ENCODE measurements at places on chromosomes 11 and 22.

DNA sequence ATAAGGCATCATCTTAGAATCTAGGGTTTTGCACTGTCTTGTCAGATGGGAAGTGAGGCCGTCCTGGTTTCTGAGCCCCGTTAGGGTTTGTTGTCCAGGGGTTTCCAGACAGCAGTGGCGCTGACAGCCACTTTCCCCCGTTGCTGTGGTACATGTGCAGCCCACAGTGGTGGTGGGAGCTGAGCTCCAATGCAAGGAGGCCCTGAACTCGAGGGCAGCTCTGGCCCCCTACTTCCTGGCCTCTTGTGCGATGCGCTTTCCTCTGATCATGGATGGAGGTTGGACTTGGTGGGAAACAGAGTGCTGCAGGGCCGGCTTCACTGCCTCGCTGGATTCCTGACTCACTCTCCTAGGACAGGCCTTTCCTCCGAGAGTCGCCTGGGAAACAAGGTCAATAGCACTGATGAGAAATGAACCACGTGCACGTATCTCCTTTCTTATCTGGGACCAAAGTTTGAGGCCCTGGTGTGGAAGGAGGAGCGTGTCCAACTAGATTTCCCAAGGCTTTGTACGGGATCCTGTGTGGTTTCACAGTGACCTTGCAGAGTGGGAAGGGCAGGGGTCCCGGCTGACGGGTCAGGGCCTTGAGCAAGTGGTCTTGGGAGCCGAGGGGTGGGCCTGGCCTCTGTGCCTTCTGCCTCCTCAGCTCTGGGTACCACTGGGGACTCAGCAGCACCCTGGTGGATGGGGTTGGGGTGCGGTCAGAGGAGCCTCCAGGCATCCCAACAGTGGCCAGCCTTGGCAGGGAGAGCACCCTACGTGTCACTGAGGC lies 3.7 kb downstream of the PHRF1 start:
- no peak for DNase-seq

- no peak for DNase-seq
Measured at GRCh38 chr22:30821863-30822215, 127.2 kb downstream of the OSBP2 start.

- DNase-seq, result no peak
Measured at GRCh38 chr11:69073469-69073868, 24.7 kb downstream of the TPCN2 start.

GRCh38 chr11:132093536-132094259 lies 723.3 kb downstream of the NTM start:
- DNase-seq, result no peak

GRCh38 chr11:45181193-45181888 lies 34.9 kb downstream of the PRDM11 start:
- DNase-seq, result no peak

GRCh38 chr11:110509472-110509871 lies 79.7 kb downstream of the FDX1 start:
- no peak for DNase-seq

GRCh38 chr11:66437979-66438503 lies 607 bp downstream of the MRPL11 start:
- no peak for DNase-seq

DNA sequence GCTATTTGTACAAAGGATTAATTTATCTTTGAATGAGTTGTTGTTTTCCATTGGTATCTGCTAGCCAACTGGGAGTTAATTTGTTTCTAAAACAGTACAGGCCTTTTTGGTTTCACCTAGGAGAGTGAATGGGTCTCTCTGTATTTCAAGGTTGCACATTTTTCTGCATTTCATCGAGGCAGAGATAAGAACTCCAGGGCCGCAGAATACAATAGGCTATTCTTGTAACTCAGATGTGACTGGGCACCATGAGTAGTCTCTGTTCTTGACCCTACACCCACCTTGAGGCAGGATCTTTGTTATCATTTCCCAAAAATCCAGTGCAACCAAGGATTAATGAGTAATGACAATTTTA lies 51.7 kb upstream of the OR9Q1 start:
- no peak for DNase-seq

GRCh38 chr11:86301742-86302091 lies 323 bp upstream of the HIKESHI start:
- DNase-seq, result no peak

- no peak for DNase-seq
Measured at GRCh38 chr11:95088946-95089619, 563 bp upstream of the ENDOD1 start.
